IMR-90 (cell line): ENCODE measurements at places on chromosomes 5 and 9.

DNA sequence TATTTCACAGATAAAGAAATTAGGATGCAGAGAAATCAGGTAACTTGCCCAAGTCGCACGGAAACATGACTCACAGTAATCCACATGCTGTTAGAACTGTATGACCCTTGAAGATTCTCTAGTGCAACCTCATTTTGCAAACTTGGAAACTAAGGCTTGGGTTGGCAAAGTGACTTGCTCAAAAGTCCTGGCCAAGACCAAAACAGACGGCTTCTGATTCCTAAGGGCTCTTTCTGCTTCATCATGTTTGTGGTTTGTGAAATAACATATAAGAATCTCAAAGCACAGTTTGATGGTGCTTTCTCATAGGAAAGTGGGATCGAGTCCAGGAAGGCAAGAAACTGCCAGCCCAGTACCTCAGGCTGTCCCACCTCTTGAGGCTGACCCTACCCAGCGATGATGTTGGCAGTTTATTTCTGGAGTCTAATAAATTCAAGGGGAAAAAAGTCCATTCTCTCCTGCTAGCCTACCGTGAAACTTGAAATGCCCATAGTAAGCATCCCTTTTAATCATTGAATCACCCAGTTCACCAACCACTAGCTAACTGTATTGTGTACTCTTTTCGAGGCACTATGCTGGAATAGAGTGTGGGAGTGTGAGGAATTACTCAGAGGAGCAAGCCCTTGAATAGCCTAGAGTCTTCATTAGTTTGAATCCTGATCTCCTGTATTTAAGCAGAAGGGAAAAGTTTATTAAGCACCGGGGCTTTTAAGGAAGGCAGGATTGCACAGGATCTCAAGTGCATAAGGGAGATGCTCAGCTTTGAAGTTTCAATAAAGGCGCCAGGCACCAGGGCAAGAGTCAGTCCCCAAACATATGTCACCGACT is 14.1 kb downstream of the CAPSL start:
- peak; percentile 85 for DNase-seq
- peaks cover 9% of the 10 kb centered on the region for H3K4me1 ChIP-seq
- H3K4me3 ChIP-seq: no peak overlapping the region

DNA sequence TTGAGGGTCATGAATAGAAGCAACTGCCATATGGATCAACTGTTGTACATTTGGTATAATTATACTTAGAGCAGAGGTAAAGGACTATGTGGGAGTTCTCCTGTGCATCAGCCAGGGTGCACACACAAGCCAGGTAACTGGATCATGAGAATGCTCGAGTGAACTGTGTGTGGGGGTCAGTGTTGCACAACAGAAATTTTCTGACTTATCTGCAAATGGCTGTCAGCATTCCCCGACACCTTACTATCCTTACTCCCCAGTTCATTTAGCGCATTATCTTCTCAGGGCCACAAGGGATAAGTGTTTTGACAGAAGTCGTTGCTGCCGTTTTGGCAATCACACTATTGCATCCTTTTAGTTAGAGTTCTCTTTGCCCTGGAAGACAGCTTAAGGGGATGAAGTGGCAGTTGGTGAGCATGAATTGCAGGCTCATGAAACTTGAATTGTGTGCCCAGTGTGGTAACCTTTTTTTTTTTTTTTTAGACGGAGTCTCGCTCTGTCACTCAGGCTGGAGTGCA is 1.7 kb downstream of the CANX start:
- H3K27me3 ChIP-seq: no peaks in the 10 kb centered on the region
- H3K27ac ChIP-seq: no peak overlapping the region
- peak overlapping the region; percentile 12 for H3K4me3 ChIP-seq
- peaks cover 2% of the 10 kb centered on the region; the same call in 1 of the 2 replicates for H3K4me1 ChIP-seq

DNA sequence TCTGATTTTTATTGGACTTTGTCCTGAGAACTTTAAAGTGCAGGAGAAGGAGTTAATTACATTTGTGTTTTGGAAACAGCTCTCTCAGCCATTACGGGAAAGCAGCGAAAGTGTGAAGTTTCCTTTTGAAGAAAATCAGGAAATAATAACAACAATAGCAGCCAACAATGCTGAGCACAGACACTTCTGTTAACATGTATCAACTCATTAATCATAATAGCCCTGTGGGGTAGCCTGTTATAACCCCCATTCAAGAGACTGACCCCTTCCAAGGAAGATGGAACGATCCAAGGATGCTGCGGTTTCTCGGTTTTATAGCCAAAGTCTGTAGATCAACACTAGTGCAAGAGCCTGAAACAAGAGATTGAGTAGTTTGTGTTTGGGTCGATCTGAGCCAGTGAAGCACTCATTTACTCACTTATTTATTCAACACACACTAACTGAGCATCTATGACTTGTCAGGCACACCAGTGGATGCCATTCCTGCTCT is 195.5 kb downstream of the DRD1 start:
- DNase-seq: no peak
- H3K36me3 ChIP-seq: no peaks in the 10 kb centered on the region
- H3K4me3 ChIP-seq: no peak overlapping the region
- H3K27me3 ChIP-seq: no peaks in the 10 kb centered on the region

GRCh38 chr5:105931881-105932421 is 1738.8 kb downstream of the EFNA5 start:
- peak overlapping the region; percentile 49; the same call in 1 of the 2 replicates for H3K27ac ChIP-seq
- no peaks in the 10 kb centered on the region for H3K27me3 ChIP-seq
- DNase-seq: peak; percentile 73
- H3K4me1 ChIP-seq: no peaks in the 10 kb centered on the region; the same call in 1 of the 2 replicates
- no peak overlapping the region for H3K4me3 ChIP-seq
- H3K36me3 ChIP-seq: no peaks in the 10 kb centered on the region

- H3K27me3 ChIP-seq: no peaks in the 10 kb centered on the region
- DNase-seq: no peak
- no peak overlapping the region for H3K27ac ChIP-seq
- H3K4me3 ChIP-seq: no peak overlapping the region
- H3K36me3 ChIP-seq: no peaks in the 10 kb centered on the region
Measured at GRCh38 chr9:136578915-136579649, 33.2 kb upstream of the NOTCH1 start.

- H3K27me3 ChIP-seq: peaks cover 5% of the 10 kb centered on the region; the same call in 1 of the 2 replicates
- H3K27ac ChIP-seq: no peak overlapping the region
- H3K4me1 ChIP-seq: no peaks in the 10 kb centered on the region
- no peak for DNase-seq
- H3K36me3 ChIP-seq: no peaks in the 10 kb centered on the region
Measured at GRCh38 chr9:132702254-132702653, 32.0 kb downstream of the GTF3C4 start.

DNA sequence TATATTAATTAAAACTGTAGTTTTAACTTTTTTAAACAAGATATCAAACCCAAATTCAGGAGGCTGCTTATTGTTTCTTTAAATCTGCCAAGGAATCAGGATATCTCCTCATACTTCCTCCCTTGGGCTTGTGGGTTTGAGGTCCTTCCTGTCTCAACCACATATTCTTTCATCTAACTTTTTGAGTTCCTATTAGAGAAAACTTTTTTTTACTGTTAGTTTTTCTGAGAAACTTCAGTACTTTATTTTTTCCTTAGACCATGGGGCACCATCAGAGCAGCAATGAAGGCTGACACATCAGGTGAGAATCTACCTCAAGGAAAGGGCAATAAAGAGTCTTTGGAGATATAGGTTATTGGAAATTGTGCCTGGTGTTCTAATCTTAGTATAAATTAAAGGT is 56.7 kb downstream of the TSSK1B start:
- H3K4me3 ChIP-seq: no peak overlapping the region
- H3K27me3 ChIP-seq: no peaks in the 10 kb centered on the region
- no peak for DNase-seq
- H3K4me1 ChIP-seq: peaks cover 15% of the 10 kb centered on the region

DNA sequence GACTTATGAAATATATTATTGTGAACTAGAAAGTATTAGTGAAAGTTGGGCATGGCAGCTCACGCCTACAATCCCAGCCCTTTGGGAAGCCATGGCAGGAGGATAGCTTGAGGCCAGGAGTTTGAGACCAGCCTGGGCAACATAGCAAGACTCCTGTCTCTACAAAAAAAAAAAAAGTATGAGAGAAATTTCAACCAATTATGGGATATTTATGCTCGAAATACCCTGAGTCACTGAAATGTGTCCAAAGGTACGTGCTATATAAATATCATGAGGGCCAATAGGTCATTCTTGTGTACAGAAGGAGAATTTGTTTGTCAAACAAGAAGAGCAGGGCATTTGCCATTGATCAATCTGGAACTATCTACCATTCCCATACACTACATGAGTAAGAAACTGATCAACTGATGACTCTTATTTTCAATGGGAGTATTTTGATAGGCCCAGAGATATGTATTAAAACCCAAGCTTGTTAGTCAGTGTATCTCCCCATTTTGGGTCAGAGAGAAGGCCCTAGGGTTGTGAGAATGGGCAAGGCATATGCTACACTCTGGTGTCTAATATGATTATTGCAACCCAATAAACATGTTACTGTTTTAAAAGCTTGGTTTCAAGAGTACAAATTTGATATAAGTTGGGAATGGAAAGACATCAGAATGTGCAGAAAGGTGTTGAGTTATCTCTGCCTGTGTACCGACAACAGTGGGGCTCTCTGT is 21.7 kb upstream of the HOMER1 start:
- no peak overlapping the region for H3K27ac ChIP-seq
- peaks cover 6% of the 10 kb centered on the region for H3K27me3 ChIP-seq
- H3K36me3 ChIP-seq: no peaks in the 10 kb centered on the region

GRCh38 chr9:75121914-75122558 is 33.7 kb downstream of the OSTF1 start:
- H3K4me3 ChIP-seq: no peak overlapping the region
- peaks cover 4% of the 10 kb centered on the region for H3K36me3 ChIP-seq
- DNase-seq: no peak
- H3K4me1 ChIP-seq: no peaks in the 10 kb centered on the region

DNA sequence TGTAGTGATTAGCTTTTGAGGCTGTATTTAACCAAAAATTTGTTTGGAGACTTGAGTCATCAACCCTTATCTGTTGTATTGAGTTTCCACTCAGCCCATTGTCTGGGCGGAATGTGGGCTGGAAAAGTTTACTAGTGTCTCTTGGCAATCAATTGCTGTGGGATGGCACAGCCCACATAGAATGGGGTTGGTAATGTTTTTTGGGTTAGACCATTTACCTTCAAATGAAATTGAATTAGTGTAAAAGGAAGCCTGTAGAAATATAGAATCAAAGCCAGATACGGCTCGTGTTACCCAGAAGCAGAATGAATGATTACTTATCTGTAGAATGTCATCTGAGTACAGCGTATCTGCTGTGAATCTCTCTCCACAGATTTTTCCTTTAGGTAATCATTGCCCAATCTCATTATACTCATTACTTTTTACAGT is 142.9 kb downstream of the AOPEP start:
- no peak overlapping the region for H3K4me3 ChIP-seq
- H3K27me3 ChIP-seq: no peaks in the 10 kb centered on the region
- no peak overlapping the region for H3K27ac ChIP-seq
- H3K4me1 ChIP-seq: peaks cover 13% of the 10 kb centered on the region
